RKO (cell line): ENCODE measurements at places on chromosomes 5 and 9.
A peak's percentile ranks its signal among the peaks of the same experiment; 100 is the strongest.

- DNase-seq, result no peak
Measured at GRCh38 chr5:96994493-96994892, 58.6 kb downstream of the LNPEP start.

GRCh38 chr5:148808864-148809642, 17.4 kb upstream of the ADRB2 start:
- no peak for DNase-seq

DNA sequence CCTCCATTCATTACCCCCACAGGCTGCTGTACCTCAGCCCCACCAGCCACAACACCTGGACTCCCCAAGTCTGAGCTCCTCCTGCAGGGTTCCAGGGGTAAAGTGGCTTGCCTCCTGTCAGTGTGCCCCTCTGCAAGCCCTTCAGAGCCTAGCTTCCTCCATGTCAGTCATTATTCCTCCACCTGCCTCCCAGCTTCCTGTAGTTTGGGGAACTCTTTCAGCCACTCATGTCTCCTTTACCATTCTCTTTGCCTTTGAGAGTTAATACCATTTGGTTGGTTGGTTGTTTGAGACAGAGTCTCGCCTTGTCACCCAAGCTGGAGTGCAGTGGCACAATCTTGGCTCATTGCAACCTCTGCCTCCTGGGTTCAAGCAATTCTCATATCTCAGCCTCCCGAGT, 36.2 kb downstream of the IRF1 start:
- DNase-seq, result no peak

DNA sequence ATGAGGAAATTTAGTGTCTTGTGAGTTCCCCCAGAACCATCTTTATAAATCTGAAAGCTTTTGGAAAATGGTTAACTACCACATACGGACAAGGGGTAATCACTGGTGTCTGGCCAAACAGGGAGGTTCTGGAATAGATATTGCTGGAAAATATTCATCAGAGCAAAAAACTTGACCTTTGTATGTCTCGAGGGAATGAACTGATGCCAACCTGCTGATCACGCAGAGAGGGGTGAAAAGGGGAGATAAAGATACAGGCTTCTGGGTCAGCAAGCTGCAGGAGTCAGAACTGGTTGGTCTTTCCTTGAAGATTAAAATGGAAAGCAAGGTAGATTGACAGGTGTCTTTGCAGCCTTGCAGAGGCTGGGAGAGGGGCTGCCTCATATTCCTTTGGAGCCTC, 35.5 kb downstream of the PSAT1 start:
- DNase-seq, result no peak

- DNase-seq, result peak; percentile 75
Measured at GRCh38 chr5:53557386-53557785, 3.1 kb upstream of the NDUFS4 start.

- no peak for DNase-seq
Measured at GRCh38 chr5:175629261-175629660, 28.6 kb upstream of the HRH2 start.

DNA sequence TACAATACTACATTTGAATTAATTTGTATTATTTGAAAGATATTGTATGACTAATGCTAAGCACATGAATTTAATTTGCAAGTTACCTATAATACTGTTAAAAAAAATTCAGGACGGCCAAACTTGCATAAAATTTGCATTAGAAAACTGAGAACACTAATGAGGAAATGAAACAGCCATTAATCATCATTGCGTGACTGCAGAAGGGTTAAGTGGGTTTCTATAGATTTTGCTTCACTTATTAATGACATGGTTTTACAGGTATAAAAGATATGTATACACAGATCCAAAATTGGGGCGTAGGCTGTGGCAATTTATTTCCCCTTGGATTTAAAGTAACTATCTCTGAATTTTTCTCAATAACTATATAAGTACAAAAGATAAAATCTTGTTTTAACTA, 882.6 kb downstream of the PTPRD start:
- DNase-seq, result no peak

DNA sequence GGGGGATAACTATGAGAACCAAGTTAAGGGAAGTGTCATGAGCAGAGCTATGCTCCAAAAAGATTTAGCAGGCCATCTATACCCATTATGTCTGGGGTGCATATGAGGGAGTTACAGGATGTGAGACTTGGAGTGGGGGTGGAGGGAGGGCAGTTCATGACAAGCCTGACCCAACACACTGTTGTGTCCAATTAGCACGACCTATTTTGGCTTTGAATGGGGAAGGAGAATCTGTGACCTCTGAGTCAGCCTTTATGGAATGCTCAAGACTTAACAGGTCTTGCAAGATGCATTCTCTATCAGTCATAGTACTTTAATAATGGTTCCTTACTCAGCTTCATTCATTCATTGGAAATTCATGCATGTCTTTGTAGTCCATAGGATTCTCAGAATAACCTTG, 71.7 kb downstream of the GRIA1 start:
- peak; percentile 13 for DNase-seq

DNA sequence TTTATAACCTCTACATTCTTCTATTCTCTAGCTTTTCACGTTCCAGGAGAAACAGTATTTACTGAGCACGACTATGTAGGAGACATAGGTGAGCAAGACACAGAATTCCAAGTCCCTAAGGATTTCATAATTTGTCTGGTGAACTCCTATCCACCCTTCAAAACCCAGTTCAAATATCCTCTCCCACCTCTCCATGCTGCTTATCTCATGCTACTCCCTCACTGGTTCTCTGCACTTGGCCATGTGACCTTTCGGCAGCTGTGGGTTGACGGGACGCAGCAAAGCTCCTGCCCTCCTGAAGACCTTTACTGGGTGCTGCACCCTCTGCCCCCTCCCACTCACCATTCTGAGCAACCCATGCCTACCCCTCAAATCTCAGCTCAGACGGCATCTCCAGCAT, 173.2 kb downstream of the RGS3 start:
- no peak for DNase-seq

GRCh38 chr9:114272739-114273431, 50.0 kb upstream of the ORM1 start:
- DNase-seq, result no peak

DNA sequence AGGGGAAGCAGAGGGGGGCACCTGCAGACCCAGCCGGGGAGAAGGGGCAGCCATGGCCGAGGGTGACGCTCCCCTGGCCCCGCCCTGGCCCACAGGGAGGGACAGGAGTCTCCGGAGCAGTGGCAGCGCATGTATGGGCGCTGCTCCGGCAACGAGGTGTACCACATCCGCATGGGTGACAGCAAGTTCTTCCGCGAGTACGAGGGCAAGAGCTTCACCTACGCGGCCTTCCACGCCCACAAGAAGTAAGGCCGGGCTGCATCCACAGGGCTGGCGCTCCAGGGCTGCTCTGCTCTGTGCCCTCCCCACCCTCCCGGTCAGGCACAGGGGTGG, 68.2 kb downstream of the KCNT1 start:
- no peak for DNase-seq

- DNase-seq, result no peak
Measured at GRCh38 chr9:107029146-107029545, 166.2 kb downstream of the ZNF462 start.

DNA sequence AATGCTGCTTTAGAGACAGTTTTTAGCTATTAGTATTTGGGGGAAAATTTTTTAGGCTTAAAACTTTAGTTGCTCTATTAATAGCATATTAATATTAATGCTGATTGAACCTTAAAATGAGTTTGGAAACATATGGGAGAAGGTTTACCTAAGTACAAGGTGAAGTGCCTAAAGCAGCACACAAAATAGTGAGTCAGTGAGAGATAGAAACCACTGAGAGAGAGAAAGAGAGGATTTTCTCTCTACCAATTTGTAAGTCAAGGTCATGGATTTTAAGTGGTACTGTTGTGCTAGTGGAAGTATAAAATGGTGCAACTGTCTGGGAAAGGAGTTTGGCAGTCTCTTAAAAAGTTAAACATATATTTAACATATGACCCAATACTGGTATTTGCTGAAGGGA, 64.9 kb downstream of the MARCHF3 start:
- DNase-seq, result no peak

- no peak for DNase-seq
Measured at GRCh38 chr5:65149827-65150226, 331.9 kb downstream of the ADAMTS6 start.

DNA sequence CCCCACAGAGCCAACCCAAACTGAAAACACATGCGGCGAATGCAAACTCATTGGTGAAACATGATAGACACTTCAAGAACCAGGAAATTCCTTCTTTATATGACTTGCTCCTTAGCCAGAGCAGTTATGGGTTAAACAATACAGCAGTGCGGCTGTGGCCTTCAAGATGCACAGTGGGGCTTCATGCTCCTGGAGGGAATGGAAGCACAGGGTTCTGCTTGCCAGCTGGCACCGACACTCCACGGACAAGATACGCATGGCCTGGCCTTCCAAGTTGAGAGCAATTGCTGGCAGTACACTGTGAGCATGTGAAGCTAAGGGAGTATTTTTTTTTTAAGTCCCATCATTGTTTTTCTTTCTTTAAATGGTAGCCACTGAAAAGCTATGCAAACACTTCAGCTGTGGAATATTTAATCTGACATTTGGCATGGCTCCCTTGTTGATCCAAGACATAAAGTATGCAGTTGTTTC, 451.6 kb upstream of the CD180 start:
- no peak for DNase-seq
